ENCODE measurements at places on chromosomes 12 and 14.

GRCh38 chr12:88802096-88802706 is 221.9 kb upstream of the KITLG start:
- no peak for DNase-seq

DNA sequence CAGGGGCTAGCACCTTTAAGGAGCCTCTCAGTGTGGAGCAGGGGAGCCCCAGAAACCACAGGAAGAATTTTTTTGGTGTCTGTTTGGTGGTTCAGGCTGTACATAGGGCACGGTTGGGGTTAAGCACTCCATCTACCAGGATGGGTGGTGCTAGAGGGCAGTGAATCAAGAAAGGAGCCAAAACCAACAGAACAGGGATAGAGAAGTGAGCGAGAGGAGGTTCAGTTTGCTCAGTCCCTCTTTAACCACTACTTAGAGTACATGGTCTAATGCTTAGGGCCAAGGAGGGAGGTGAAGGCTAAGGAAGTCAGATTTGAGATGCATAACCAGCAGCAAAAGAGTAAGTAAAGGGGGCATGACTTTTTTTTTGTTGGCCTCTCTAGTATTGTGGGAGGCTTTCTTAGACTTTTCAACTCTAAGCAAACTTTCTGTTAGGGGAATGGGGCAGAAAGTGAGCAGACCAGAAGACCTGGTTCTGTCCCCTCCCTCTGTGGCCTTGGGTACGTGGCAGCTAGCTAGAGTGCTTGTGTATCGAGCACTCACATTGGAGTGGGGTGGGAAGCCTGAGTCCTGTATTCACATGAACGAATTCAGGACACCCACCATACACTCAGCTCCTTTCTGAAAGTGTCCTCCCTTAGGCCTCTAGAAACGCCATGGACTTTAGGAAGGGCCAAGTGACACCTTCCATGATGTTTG is 6.6 kb upstream of the NPFF start:
- DNase-seq, result no peak

- DNase-seq, result no peak
These were observed 29.7 kb downstream of the FRMD6 start for GRCh38 chr14:51681411-51681810.

DNA sequence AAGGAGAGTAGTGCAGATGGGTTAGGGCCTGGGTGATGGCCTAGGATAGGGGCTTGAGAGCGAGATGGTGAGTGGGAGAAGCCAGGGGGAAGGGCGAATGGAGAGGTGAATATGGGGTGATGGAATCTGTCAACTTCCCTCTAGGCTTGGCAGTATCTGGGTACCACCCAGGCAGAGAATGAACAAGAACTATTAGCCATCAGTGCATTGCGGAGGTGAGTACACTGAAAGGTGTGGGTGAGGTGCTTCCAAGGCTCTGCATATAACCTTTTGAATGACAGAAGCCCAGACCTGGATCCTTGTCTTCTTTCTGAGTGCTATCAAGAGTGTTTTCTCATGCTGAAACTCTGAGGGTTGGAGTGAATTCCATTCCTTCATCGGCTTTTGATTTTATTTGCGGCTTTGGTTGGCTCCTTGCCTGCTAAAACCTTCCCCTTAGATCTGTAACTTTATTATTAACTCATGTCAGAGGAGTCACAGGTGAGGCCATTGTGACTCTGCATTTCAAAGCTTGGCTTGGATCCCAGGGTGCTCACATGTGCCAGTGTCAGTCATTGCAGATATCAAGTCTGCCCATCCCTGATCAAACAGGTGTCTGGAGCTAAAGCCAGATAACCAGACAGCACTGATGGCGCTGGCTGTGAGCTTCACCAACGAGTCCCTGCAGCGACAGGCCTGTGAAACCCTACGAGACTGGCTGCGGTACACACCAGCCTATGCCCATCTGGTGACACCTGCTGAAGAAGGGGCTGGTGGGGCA is 18.6 kb downstream of the PEX5 start:
- DNase-seq, result no peak

GRCh38 chr12:24851341-24851740 is 97.6 kb downstream of the BCAT1 start:
- no peak for DNase-seq

GRCh38 chr12:105204916-105205315 is 31.1 kb downstream of the APPL2 start:
- peak; percentile 64 for DNase-seq

- no peak for DNase-seq
These were observed 31.4 kb upstream of the C12orf76 start for GRCh38 chr12:110079477-110080400.

- DNase-seq, result peak; percentile 46
These were observed 230.5 kb downstream of the ATP23 start for GRCh38 chr12:58171914-58172313.

- DNase-seq, result no peak
These were observed 66.9 kb downstream of the ANKS1B start for GRCh38 chr12:99917711-99918402.

GRCh38 chr14:94001501-94002396 is 4.6 kb downstream of the CCDC197 start:
- peak; percentile 62 for DNase-seq

GRCh38 chr12:62783881-62784280 is 151.1 kb downstream of the PPM1H start:
- peak; percentile 57 for DNase-seq

DNA sequence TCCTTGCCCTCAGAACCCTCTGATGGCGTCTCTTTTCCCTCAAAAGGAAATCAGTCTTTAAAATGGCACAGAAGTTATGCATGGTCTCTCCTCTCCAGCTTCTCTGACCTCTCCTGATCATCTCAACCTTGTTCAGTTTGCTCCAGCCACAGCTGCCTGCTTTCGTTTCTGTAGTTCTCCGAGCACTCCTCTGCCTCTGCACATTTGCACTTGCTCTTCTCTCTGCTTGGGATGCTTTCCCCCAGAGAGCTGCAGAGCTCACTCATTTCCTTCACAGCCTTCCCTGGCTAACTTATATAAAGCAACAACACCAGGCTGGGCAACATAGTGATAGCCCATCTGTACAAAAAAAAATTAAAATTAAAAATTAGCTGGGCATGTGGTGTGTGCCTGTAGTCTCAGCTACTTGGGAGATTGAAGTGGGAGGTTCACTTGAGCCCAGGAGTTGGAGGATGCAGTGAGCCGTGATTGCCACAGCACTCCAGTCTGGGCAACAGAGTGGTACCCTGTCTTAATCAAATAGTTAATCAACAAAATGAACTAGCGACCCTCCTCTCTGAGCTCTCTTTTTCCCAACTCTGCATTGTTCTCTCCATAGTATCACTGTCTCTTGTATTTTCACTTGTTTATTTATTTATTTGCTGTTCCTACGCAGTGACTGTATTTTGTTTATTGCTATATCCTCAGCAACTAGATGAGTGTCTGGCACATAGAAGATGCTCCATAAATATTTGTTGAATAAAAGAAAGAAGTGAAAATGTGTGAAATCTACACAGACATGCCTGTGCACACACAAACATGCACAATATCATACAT is 37.7 kb downstream of the PPFIBP1 start:
- no peak for DNase-seq

DNA sequence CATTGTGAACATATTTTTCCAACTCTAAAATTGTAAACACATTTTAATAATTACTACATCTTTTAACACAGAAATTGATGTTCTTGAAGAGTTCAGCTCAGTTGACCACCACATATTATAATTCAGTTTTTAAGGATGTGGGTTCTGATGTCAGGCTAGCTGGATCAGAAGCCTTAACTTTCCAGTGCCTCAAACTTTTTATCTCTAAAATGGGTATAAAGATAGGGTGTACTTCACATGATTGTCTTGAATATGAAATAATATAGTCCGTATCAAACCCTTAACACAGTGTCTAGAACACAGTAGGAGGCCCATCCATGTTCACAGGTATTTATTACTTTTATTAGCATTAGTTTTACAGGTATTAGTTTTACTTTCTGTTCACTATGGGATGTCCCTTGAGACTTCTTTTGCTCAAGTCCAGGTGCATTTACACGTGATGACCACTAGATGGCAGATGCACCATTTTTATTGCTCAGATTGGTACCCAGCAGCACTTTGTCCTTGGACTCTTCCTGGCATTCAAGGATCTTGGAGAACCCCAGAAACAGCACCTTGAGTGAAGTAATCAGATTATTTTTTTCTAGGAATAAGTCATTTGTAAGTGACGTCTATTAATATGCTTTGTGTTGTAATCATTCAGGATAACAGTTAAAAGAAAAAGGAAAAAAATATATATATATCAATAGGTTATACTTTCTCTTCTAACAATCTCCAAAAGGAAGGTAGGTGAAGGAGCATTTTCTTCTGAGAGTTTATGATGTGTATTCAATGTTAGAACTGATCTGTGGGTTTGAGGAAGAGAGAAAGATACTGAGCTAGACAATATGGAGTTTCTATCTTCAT is 580.2 kb downstream of the ETNK1 start:
- DNase-seq, result peak; percentile 52

DNA sequence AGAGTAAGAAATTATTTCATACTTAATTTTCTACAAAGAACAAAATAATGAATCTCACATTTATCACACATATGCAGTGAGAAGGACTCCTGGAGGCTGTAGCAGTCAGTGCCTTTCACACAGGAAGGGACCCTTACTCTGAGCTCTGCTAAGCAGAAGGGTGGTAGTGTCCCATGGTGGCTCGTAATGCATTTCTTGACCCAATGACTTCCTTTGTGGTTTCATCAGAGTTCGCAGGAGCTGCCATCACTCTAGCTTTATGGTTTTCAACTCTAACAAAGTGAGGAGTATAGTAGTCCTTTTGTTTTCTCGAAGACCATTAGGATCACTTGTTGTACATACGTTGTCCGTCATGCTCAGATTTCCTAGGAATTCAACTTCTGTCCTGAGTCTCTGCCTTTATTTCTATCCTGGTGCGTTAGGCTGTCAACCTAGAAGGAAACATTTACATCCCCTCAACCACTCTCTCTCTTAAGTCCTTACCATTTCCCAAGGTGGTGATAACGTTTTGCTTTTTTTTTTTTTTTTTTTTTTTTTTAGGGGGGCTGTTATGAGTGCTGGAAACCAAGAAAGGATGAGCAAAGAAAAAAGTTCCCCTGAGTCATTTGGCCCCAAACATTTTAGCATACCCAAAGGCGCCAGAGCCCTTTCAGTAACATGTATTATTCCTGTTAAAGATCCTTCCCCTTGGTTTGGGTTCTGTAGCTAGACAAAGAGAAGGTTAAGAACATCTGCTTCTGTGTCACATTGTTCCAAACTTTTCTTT is 37.2 kb downstream of the GABARAPL1 start:
- no peak for DNase-seq

Measured in fibroblast of upper back skin (primary cell).